Stimulated activated CD4-positive, alpha-beta T cell treated with anti-CD3 and anti-CD28 coated beads, Interleukin-1b, Interleukin-23, amount 100 ng/mL, for 48 hours (primary cell): ENCODE measurements at places on chromosomes 11 and 22.
A peak's percentile ranks its signal among the peaks of the same experiment; 100 is the strongest.

DNA sequence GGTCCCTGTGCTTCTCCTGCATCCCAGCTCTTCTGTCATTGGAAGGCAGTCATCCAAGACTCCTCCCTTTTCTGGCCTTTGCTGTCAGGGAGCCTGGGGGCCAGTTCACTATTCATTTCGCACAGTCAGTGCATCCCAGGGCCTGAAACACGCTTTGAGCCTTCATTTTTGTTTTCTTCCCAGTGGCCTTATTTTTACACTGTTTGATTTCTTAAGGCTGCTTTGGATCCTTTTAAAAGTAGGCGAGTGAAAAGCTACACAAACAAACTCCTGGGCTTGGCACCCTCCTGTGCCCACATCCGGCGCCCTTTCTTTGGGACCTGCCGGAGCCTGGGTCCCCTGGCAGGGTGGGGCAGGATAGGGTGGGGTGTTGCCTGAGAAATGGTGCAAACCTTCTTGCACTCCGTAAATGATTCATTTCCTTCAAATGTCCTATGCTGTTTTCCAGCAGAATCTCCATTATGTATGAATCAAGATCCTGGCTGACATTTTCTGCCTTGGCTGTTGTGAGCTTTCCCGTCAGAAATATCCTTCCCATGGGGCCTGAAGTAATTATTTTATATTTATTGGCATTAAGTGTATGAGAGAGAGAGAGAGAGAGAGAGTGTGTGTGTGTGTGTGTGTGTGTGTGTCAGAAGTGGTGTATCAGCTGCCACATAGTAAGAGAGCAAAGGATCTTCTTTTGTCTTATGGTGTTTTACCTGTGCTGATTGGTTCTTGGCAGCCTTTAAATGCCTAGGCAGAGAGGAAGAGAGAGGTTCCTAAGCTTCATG is 45.6 kb downstream of the BCR start:
- no peak for DNase-seq

GRCh38 chr11:117299351-117300282 is 8.5 kb downstream of the BACE1-AS start:
- DNase-seq = no peak

DNA sequence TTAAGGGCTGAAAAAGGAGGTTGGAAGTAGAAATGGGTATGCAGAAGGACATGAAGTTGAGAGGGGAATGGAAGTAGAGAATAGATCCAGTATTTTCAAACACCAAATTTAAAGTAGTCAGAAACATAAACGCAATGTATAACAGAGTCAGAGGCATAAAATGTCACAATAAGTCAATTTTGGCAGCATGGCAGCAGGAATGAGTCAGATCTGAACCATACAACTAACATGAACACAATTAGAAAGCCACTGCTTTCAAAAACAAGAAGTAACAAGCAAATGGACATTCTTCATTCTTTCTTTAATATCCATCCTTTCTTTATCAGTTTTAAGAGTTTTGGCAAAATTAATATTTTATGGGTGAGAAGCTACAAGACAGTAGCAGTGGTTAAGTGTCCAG is 2.5 kb downstream of the CHORDC1 start:
- no peak for DNase-seq

DNA sequence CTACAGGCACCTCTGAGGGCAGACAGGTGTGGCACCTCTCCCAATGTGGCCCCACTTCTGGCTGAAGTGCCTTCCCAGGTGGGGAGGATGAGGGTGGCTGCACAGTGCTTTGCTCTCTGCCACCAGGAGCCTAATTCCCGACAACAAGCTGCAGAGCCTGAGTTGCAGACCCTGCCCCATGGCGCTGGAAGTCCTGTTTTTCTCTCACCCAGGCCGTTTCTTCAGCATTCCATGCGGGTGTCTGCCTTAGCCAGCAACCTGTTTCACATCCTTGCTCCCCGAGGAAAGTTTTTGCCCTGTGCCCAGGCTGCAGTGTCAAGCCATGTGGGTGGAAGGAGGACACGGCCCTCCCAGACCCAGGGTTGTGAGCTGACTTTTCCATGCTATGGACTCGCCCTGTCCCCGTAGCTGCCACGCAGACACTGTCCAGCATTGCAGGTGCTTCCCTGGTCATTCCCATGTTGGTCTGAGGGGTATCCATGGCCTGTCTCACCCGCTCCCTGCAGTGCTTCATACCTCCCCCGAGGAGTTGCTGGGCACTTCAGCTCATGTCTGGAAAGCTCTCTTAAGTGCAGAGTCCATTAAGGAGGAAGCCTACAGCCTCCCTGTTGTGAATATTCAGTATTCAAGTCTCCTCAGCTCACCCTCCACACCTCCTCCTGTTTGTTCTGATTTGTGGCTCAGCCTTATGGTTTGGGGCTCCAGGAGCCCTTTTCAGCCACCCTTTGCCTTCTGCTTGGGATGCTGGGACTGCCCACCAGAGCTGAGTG is 2.9 kb downstream of the DAGLA start:
- no peak for DNase-seq

- no peak for DNase-seq
These were observed 17.8 kb downstream of the SGSM3 start for GRCh38 chr22:40388231-40388630.

GRCh38 chr11:27472398-27473016 is at the start of gene LGR4:
Gene LGR4 (minus strand): TSS chr11:27472790. CDS start chr11:27472302, 488 bp downstream.
- DNase-seq = peak; percentile 72

DNA sequence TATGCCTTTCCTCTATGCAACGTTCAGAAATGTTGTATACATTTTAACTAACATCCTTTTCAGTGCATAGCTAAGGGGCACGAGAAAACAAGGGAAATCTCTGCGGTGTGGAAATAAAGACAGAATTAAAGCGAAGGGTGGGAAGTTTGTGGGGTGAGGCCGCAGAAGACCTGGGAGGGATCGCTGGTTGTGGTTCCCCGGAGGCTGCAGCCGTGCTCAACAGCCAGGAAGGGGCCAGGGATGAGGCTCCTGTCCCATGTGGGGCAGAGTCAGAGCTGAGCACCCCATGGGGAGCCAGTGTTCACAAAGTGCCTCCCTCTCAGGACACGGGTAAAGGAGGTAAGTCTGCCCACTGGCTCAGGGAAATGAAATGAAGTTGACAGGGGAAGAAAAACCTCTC is 67.5 kb downstream of the MYEOV start:
- DNase-seq = no peak

- no peak for DNase-seq
These were observed 47.8 kb upstream of the ALX4 start for GRCh38 chr11:44357711-44358110.

DNA sequence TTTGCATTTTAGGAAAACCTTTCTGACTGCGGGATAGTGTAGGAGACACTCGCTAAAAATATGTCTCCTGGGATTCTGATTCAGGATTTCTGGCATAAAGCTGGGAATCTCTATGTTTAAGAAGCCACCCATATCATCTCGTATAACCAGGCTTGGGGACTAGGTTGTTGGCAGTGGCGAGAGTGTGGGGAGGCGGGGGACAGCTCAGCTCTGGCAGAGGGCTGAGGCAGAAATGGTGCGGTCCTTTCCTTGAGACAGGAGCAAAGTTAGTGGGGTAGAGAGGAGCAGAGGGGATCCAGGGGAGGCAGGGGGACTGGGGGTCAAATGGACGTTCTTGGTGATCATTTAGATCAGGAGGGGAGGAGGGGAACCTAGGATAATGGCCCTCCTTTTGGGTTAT is 74.3 kb downstream of the TEAD1 start:
- DNase-seq = no peak

- no peak for DNase-seq
These were observed 11.2 kb upstream of the IL18BP start for GRCh38 chr11:71987521-71987920.

DNA sequence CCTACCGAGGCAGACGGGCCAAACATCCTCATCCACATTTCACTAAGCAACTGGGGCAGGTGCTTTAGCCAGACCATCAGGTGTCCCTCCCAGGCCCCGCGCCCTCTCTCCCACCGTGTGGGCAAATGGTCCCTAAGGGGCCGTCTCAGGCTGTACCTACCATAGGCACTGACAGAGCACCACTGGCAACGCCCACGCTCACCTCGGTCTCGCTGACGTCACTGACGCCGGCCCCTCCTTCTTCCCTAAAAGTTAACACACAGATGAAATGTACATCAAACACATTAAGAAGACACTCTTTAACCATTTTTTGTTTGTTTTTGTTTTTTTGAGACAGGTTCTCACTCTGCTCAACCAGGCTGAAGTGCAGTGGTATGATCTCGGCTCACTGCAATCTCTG is 9.4 kb downstream of the TTLL1 start:
- no peak for DNase-seq

DNA sequence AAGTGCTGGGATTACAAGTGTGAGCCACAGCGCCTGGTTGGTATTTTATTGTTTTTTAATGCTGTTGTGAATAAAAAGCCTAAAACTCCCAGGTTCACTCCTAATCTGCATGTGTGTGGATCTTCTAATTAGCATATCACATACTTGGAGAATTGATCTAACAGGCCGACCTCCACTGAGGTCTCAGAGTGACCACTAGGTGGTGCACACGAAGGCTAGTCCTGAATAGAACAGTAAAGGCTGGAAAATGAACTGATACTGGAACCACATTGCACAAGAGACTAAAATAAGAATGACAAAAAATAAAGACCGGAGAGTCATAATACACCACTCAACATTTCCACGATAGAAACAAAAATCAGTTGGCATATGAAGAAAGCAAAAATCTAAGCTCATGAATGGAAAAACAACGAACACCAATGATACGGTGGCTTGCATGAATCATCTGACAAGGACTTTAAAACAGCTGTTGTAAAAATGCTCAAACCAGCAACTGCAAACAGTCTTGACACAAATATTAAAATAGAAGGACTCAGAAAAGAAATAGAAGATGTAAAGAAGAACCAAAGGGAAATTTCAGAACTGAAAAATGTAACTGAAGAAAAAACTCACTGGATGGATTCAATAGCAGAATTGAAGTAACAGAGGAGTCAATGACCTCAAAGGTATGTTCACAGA is 19.2 kb downstream of the PIM3 start:
- DNase-seq = peak; percentile 66

- DNase-seq = no peak
These were observed 86.0 kb downstream of the RPS6KA4 start for GRCh38 chr11:64444838-64445441.

DNA sequence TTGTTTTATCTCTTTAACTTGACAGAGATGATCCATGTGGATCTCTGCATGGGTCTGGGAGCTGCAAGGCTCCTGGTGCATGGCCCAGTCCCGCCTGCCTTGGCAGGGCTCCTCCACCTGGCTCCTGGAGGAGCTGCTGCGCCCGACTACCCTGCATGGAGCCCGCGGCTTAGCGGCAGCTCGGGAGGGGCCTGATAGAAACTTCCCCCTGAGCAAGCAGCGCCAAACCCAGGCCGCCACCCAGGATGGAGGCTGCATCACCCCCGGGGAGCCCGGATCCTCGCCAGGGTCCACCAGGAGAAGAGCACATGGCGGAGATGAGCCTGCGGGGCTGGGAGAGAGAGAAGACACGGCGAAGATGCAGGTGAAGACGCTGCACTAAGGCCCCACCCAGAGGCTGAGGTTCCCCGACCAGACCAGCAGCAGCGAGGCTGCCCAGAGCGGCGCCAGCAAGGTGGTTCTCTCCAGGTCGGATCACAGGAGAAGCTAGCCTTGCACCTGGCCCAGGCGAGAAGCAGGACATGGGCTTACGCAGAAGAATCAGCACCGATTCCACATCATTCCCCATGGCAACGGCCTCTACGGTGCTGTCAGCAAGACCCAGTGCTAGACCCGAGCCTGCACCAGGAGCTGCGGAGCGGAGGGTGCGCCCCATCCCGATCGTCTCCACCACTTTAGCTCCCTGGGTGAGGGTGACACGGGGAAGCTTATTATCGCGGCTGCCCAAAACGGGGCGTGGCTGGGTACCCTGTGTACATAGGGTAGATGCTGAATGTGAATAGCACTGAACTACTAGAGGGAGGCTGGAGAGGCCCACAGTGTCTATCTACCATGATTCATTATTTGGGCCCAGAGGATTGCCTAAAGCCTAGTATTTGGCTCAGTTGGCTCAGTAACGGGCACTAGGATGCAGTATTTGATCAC is 41.3 kb upstream of the VPREB1 start:
- no peak for DNase-seq

GRCh38 chr22:46354993-46355305 is 19.4 kb downstream of the TRMU start:
- DNase-seq = no peak

GRCh38 chr11:73248526-73249185 is 23.5 kb upstream of the P2RY6 start:
- no peak for DNase-seq

GRCh38 chr22:49022816-49023160 is 804.9 kb downstream of the BRD1 start:
- no peak for DNase-seq

DNA sequence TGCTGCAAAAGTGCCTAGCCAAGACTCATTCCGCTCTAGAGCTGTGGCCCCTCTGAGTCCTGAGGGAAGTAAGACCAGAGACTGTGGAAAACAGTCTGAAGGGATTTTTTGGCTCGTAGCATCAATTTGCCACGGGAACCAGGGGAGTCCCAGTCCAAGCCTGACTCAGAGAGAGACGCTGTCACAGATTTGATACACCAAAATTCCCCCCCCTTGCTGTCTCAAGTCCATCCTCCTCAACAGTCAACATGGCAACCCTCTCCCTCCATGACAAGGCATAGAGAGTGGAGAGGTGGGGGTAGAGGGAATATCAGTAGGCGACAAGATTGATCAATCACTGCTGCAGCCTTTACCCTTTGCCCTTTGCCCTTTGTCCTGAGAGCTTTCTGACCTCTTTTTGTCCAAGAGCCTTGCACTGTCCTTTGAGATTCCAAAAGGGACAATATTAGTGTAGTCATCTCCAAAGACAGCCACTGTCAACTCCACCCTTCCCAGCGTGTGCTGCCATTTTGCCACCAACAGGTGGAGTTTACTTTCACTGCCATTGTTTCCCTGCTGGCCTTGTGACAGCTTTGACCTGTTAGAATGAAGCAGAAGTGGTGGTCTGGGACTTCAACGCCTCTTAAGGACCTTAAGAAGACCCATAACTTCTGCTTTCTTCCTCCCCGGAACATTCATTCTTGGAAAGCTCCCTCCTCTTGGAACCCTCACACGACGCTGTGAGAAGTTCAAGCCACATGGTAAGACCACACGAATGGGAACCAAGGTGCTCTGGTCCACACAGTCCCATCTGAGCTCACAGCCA is 7.3 kb downstream of the SLC15A3 start:
- DNase-seq = no peak

DNA sequence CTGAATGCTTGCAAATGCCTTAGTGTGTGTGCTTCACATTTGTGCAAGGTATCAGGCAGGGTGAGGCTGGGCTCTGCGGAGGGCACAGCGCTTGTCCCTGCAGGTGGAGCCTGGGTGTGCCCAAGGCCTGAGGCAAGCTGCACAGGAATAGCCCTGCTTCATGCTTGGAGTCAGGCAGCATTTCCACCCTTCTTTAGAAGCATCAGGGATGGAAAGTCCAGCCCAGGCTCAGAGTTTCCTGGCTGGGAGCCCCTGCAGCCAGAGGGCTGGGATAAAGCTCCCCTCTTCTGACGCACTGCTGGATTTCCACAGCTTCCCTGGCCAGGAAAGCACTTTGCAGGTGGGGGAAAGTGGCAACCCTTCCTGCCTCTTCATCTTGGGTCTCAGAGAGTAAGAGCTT is 63.4 kb downstream of the GALNT18 start:
- DNase-seq = no peak

GRCh38 chr11:76495019-76495418 is 50.2 kb downstream of the EMSY start:
- no peak for DNase-seq
